Stimulated activated CD4-positive, alpha-beta T cell treated with anti-CD3 and anti-CD28 coated beads, Interleukin-15, amount 100 ng/mL, for 1 hour (primary cell): ENCODE measurements at places on chromosomes 4 and X.

- no peak for DNase-seq
Measured at GRCh38 chrX:153333266-153333665, 687 bp upstream of the ZNF275 start.

DNA sequence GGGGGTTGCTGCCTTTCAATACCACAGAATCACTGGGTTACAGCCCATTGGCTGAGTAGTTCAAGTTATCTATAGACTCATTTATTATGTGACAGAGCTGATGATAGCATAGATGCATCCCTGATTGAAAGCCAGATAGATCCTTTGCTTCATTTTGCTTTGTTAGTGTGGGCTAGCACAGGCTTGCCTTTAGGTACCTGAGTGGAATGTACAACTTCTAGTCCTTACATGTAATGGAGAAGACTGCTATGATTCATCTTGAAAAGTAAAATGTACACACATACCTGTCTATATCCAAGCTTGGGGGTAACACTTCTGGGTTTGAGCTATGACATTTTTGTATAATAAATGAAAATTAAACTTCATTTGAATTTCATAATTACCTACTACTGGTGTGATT, 226.0 kb upstream of the FTHL17 start:
- DNase-seq: no peak

DNA sequence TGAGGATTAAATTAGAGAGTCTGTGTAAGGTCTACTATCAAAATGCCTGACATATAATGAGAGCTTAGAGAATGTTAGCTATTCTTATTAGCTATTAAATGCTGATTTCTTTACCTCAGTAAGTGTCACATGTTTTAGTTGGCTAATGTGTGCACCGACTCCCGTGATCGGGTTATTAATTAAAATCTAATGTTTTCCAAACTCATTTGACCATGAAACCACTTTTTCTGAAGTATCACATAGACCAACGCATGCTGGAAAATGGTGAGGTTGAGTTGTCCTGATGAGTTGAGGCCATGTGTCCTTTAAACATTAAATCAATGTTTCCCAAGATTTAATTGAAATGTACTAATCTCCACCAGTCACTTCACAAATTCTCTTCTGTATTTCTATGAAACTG, 84.8 kb upstream of the C1QTNF7 start:
- no peak for DNase-seq

DNA sequence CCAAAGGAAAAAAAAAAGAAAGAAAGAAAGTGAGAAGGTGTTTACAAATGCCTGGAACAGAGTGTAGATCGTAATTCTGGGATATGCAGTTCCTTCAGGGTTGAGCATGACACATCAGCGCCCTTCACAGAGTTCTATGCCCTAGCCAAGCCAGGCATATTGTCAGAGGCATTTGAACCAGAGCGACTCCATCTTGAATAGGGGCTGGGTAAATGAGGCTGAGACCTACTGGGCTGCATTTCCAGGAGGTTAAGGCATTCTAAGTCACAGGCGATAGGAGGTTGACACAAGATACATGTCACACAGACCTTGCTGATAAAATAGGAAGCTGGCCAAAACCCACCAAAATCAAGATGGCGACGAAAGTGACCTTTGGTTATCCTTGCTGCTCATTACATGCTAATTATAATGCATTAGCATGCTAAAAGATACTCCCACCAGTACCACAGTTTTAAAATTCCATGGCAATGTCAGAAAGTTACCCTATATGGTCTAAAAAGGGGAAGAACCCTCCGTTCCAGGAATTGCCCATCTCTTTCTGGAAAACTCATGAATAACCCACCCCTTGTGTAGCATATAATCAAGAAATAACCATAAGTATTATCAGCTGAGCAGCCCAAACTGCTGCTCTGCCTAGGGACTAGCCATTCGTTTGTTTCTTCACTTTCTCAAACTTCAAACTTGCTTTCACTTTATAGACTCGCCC, 23.5 kb upstream of the LRBA start:
- no peak for DNase-seq

GRCh38 chr4:10096201-10096977, 20.2 kb downstream of the WDR1 start:
- DNase-seq: peak; percentile 63

DNA sequence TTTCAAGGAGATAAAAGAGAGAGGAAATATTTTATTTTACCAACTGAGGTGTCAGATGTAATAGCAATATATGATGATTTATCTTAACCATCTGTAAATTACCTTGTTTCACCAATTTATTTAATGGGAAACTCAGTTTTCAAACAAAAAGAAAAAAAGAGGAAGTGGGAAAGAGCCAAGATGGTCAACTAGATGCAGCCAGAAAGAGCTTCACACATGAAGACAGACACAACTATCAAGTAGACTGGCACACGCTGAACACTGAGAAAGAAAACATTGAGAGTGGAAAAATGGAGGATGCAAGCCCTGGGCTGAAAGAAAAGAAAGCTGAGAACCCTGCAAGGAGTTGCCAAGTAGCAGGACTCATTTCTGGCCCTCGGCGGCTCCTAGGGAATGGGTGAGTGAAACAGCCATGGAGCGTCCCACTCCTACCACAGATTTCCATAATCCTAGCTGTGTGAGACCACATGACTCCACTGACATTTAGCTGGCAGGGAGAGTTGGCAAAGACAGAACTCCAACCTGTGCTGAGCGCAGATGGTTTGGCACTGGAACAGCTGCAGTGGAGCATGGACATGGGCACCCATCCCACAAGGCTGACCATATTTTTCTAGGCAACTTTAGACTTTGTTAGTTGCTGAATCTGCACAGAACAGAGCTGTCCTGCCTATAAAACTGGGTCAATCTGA, 409.3 kb downstream of the FAM47B start:
- DNase-seq: no peak

GRCh38 chrX:104913348-104913747, 307.1 kb downstream of the TEX13A start:
- DNase-seq: no peak

- DNase-seq: no peak
Measured at GRCh38 chrX:149453906-149454822, 50.9 kb downstream of the IDS start.

DNA sequence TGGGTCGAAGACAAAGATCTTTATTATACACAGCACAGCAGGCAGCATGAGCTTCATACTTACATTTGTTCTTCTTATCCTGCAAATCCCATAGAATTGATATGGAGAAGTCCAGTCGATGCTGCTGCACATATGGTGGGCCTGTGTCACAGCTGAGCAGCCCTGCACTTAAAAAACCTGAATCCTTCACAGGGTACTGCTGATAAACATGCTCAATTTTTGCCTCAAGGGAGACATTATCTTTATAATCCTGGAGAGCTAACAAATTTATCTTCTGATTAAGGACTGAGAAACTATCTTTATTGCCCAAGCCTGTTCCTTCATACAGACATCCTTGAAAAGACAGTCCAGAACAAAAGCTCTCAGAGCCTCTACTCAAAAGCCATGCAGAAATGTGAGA, 434.4 kb upstream of the FAM47C start:
- no peak for DNase-seq

DNA sequence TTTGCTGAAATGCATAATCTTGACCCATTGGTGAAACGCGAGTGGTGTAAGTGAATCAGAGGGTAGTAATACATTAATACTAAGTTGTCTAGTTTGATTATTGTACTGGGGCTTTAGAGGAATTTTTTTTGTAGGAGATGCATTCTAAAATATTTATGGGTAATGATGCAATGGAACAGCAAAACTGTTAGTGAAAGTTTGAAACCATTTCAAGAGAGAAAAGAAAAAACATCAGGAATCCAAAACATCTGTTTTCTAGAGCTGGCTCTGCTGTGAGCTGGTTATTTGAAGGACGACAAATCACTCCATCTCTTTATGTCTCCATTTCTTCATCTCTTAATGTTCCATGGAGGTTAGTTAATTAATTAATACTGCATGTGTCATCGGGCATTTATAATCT, 351.9 kb upstream of the FAT1 start:
- no peak for DNase-seq

GRCh38 chr4:123856689-123857545, 460.3 kb downstream of the SPRY1 start:
- no peak for DNase-seq

DNA sequence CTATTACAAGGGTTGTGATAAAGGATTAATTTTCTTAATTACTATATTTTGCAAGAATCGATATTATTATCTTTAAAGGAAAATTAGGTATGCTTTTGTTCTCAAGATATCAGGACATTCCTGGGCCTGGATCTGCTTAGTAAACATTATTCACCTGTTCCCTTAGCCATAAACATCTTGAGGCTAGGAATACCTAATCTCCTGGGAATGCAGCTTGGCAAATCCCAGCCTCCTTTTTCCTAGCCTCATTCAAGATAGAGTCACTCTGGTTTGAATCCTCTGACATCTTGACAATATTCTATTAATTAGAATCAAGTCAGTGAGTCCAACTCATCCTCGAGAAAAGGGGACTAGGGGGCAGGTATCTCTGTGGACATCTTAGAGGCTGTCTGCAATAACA, 327.1 kb downstream of the STIM2 start:
- DNase-seq: no peak

DNA sequence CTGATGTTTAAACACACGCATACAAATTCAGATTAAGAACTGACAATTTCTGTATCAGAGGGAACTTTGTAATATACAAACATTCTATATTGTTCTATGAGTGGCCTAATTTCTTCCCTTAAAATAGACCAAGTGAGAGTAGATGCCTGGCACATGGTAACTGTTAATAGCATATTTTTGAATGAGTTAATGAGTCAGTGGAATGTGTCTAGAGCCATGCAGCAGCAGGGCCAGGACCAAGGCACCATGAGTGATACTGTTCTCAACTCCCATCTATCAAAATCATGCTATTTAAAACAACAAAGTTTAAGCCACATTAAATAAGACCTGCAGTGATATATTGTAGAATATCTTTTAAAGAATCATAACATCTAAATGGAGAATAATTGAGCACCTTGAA, 98.3 kb downstream of the ARHGAP24 start:
- DNase-seq: no peak

DNA sequence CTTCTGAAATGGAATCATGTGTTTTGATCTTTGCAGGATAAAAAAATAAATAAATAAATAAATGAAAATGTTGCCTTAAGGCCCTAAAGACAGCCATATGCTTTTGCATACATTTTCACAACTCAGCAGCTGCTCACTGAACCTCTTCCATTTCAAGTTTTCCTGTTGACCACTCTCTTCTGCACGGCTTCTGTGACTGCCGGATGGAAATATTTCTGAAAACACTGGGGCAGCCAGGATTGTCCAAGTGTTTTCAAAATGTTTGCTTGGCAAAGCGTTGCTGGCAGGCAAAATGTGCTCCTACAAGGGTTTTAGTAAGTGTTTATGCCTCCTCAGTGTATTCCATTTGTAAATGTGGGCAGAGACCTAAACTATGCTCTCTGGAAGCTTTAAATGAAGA, 208.1 kb upstream of the IL1RAPL1 start:
- no peak for DNase-seq

- DNase-seq: no peak
Measured at GRCh38 chrX:20181598-20182329, 40.1 kb upstream of the EIF1AX start.

- no peak for DNase-seq
Measured at GRCh38 chr4:48718818-48719465, 61.1 kb downstream of the FRYL start.

GRCh38 chr4:148514041-148514440, 71.8 kb upstream of the NR3C2 start:
- no peak for DNase-seq

DNA sequence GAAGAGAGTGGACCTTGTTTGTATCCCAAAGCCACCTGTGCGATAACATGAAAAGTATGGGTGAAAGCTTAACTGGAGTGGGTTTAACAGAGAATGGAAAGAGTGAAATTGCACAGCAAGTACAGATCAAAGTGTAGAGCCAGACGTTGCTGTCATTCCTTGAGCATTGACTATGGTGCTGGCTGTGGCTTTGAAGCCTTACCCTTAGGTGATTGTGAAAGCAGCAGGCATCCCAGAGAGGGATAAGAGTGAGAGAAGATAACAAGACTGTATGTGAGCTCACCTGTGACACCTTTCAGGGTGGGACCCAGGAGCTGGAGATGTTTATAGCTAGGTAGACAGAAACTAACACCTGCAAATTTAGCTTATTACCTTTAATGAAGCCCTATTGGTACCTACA, 77.6 kb downstream of the CFAP299 start:
- DNase-seq: no peak

DNA sequence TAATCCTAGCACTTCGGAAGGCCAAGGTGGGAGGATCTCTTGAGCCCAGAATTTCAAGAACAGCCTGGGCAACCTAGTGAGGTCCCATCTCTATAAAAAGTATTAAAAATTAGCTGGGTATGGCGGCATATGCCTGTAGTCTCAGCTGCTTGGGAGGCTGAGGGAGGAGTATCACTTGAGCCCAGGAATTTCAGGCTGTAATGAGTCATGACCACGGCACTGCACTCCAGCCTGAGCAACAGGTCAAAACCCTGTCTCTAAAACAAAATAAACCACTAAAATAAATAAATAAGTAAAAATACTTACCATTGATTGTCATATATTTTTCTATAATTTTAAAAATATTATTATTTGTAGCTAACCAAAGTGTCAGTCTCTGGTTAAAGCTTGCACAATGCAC, 315.6 kb upstream of the SMIM31 start:
- no peak for DNase-seq

DNA sequence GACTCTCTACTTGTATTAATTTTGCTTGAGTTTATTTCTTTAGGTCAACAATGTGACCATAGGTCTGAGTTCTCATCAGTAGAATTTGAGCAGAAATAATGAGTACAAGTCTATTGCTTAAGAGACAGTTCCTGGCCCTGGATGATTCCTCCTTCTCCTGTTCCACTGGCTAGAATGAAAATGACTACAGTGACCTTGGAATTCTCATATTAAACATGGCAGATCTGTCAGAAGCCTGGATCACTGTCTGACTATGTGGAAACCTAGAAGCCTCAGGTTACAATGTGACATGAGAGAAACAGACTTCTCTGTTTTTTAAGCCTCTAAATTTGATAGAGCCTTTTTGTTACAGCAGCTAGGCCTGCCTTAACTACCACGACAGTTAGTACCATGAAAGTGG, 82.9 kb upstream of the MED14 start:
- no peak for DNase-seq

- DNase-seq: no peak
Measured at GRCh38 chr4:176464748-176465147, 145.0 kb downstream of the SPCS3 start.

DNA sequence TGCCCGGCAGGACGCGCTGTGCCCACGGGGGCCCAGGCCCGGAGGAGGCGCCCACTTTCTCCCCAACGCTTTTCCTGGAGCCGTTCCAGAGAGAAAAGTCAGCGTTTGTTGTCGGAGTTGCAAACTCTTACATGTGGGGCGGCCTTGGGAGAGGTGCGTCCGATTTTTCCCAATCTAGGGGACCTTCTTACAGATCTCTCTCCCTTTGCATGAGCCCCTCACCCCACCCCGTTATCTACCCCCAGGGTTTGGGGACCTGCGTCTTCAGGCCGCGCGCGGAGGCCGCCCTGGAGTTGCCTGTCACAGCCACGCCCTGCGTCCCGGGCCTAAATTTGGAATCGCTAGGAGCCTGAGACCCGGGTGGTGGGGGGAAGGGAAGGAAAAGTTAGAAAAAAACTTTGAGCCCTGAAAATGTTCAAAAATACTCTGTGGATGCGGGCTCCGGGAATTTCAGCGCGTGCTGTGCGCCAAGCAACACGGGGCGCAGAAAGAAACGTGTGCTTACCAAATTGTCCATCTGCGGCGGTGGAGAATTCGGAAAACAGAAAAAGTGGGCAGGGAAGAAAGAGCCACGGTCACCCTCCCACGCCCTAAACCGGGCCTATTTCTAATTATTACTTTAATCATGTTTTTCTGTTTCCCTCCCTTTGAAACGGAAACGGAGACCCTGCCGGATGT, 587 bp downstream of the CD99 start:
- DNase-seq: peak; percentile 29

GRCh38 chrX:46991664-46992063, 79.4 kb downstream of the JADE3 start:
- DNase-seq: no peak
